ENCODE measurements at places on chromosomes 13 and 19.

- no peak for DNase-seq
Measured at GRCh38 chr19:593055-593454, 3.4 kb downstream of the HCN2 start.

DNA sequence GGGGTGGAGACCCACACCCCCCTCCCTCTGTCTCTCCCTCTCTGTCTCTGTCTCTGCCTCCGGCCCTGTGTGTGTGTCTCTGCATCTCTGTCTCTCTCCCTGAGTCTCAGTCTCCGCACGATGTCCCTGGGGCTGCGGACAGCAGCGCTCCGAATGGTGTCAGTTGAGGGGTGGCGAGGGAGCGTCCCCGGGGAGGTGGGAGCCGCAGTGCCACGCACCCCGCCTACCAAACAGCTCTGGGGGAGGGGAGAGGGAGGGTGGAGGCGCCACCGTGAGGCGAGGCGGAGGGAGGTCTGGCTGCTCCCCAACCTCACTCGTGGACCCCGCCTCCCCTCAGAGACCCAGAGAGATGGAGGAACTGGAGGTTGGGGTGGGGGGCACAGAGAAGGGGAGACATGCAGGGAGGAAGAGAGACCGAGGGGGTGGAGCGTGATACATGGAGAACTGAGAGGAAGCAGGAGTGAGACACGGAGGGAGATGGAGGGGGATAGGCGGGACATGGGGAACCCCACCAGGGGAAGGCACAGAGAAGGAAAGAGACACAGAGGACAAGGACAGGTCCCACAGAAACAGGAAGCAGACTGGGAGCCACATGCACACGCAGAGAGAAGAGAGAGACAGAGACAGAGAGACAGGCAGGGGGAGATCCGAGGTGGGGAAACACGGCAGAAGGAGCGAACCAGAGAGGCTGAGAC, 7.2 kb downstream of the ERFL start:
- no peak for DNase-seq

DNA sequence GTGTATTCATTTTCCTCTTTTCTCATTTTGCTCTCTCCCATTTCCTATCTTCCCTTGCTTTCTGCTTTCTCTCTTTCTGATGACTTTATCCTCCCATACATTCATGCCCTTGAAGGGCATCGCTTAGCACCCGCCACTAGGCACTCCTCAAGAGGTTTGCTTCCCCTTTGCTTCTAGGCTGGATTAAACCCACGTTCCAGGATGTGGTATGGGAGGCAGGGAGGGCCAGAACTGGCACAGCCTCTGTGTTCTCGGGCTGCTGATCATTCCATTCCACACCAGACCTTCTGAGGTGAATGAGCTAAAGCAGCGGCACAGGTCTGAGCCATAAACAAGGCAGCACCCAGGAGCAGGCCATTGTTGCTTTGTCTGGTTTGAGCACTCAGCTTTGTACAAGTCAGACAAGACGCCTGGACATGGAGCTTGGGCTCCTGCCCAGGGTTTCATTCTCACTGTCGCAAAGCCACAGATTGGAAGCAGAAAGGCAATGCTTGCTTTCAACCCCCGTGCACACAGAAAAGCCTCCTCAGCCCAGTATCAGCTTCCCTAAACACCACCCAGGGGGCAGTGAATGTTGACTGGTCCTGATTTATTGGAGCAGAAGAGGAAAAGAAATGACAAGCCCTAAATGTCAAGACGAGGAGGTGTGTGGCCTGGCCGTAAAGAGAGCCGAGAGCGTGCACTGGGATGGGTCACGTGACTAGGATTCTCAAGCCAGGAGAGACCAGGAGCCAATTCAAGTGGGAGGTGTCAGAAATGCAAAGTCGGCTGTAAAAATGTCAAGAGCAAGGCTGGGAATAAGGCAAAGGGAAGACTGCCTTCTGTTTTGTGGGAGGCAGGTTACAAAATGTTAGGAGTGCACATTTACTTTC, 218.0 kb upstream of the SERP2 start:
- no peak for DNase-seq

- no peak for DNase-seq
Measured at GRCh38 chr19:46283771-46284170, 13.1 kb upstream of the HIF3A start.

GRCh38 chr19:32339988-32340874, 5.2 kb upstream of the ZNF507 start:
- no peak for DNase-seq

Data from stimulated activated CD4-positive, alpha-beta T cell treated with anti-CD3 and anti-CD28 coated beads, TNF-alpha, amount 100 ng/mL, for 1 hour (primary cell).